ENCODE measurements at places on chromosomes 11 and 22. TPM values are rescaled to one million over a fixed set of nuclear protein-coding genes. Genes with fewer than 3 reads are reported as not detected.

Gene PDE3B
- 31.2 TPM for total RNA-seq

Gene MYEOV
- total RNA-seq: 97.2 TPM

Gene BATF2
- total RNA-seq: 1.6 TPM

Gene C11orf91
- 0.31 TPM for total RNA-seq

Gene DDIAS
- total RNA-seq: 5.7 TPM

Gene PKDREJ
- total RNA-seq: not detected

Gene CDC42EP1
- 68.7 TPM for total RNA-seq

Gene FAM111B
- 19.5 TPM for total RNA-seq

Gene PLA2G6
- total RNA-seq: 13.0 TPM

Gene TOLLIP
- total RNA-seq: 53.6 TPM

Gene PATE2
- not detected for total RNA-seq

Gene PSMC3
- 206 TPM for total RNA-seq

Gene OR5B3
- not detected for total RNA-seq

Gene MS4A4A
- not detected for total RNA-seq

Gene CENPM
- 140 TPM for total RNA-seq

Gene OR2AG2
- 0.15 TPM for total RNA-seq

Gene OR4C13
- total RNA-seq: not detected

Gene C11orf58
- total RNA-seq: 107 TPM

Gene NLRX1
- 21.1 TPM for total RNA-seq

Gene OR52N4
- not detected for total RNA-seq

Gene CCDC87
- total RNA-seq: 1.3 TPM

Gene CADM1
- total RNA-seq: not detected

Gene SESN3
- 0.31 TPM for total RNA-seq

Gene CCDC89
- 0.13 TPM for total RNA-seq

Gene BIRC3
- total RNA-seq: 1.4 TPM

Gene C11orf21
- 0.81 TPM for total RNA-seq

Gene BTBD18
- total RNA-seq: not detected

Gene TENM4
- total RNA-seq: not detected

Gene TSSK2
- not detected for total RNA-seq

Gene TYR
- not detected for total RNA-seq

Gene DMC1
- not detected for total RNA-seq

Gene OR52E8
- total RNA-seq: not detected

Gene TEX54
- 0.61 TPM for total RNA-seq

Gene MUC2
- 9.1 TPM for total RNA-seq

Gene ACCS
- total RNA-seq: 18.5 TPM

Gene FBLN1
- 0.63 TPM for total RNA-seq

Gene CD248
- total RNA-seq: not detected

Gene MRGPRX3
- not detected for total RNA-seq

Gene NLRP6
- not detected for total RNA-seq

Gene RRAS2
- 78.3 TPM for total RNA-seq

Gene OR8J3
- total RNA-seq: not detected

Gene ZNRD2
- total RNA-seq: 137 TPM
